ENCODE measurements at places on chromosomes 2 and 18.
A peak's percentile ranks its signal among the peaks of the same experiment; 100 is the strongest.

- DNase-seq = no peak
Observed at GRCh38 chr2:56132138-56132537, 51.7 kb upstream of the CCDC85A start.

GRCh38 chr2:201357221-201357620 lies at the start of gene FLACC1:
Gene FLACC1 (minus strand): TSS chr2:201357345. CDS start chr2:201351404, 5,941 bp downstream.
- no peak for DNase-seq

DNA sequence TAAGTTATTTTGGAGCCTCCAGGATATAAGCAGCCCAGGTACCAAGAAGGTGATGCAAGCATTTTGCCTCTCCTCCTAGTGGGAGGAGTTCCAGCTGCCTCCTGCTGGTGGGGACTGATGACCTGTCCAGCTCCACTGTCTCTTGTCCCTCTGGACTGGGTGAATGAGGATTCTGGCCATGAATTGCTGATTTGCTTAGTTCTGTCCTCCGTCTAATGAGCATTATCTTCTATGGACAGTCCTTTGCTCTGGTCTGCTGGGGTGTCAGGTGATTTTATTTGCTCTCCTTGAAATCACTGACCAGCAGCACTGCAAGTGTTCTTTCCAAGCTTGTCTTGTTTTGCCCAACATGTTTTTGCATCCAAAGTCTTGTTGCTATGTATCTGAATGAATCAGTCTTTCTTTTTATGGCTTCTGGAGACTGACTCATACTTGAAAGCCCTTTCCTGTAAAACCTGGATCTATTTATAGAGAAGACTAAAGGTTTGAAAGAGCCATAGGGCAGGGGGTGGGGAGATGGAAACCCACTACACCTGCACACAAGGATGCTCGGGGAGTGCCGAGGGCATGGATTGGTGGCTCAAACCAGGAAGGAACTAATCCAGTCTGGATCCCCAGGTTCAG lies 40.5 kb upstream of the EFHD1 start:
- DNase-seq = peak; percentile 29

GRCh38 chr2:179302764-179303571 lies 38.3 kb upstream of the SESTD1 start:
- no peak for DNase-seq

DNA sequence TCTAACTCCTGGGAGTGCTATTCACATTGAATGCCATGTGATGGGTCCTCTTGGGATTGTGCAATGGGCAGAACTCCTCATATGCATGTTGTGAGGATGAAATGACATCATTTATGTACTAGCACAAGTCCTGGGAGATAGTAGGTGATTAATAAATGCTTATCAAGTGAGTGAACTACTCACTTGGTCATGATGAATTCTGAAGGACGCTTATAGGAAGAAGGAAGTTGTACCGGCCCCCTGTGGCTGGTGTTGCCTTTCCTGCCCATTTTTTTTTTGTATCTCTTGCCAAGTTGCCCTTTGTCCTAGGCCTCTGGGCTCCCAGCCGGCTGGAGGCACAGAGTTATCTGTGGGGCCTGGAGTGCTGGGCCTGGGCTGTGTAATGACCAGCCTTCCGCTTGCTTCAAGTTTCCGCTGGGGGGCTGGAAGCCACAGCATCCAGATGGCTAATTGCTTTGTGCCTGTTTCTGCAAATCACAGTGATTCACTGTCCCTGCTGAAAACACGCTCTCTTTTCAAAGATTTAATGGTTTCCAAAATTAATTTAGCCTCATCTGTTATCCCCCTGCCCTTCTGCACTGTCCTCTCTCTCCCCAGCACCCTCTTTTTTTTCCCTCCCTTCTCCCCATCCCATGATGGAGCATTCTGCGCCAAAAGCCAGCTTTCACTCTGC lies 33.7 kb upstream of the MRPL33 start:
- no peak for DNase-seq

GRCh38 chr2:83827618-83828017 lies 631.5 kb downstream of the SUCLG1 start:
- no peak for DNase-seq

GRCh38 chr18:33957707-33958106 lies 267.0 kb downstream of the NOL4 start:
- no peak for DNase-seq

DNA sequence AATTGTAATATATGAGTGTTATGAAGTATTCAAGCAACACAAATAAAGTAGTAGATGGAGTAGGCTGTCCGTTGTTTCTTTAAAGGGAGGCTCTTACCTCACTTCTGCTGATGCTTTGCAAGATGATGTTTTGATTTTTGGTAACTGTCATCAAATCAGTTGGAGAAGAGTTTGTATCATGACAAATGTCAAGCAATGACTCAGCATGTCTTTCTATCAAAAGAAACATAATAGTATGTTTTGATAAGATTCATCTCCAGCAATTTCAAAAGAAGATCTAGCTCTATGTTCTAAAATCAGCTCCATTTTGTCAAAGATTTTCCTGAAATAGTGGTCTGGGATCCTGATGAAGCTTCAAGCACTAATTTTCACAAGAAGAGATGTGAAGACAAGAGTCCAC lies 25.6 kb downstream of the MAP3K19 start:
- DNase-seq = no peak

DNA sequence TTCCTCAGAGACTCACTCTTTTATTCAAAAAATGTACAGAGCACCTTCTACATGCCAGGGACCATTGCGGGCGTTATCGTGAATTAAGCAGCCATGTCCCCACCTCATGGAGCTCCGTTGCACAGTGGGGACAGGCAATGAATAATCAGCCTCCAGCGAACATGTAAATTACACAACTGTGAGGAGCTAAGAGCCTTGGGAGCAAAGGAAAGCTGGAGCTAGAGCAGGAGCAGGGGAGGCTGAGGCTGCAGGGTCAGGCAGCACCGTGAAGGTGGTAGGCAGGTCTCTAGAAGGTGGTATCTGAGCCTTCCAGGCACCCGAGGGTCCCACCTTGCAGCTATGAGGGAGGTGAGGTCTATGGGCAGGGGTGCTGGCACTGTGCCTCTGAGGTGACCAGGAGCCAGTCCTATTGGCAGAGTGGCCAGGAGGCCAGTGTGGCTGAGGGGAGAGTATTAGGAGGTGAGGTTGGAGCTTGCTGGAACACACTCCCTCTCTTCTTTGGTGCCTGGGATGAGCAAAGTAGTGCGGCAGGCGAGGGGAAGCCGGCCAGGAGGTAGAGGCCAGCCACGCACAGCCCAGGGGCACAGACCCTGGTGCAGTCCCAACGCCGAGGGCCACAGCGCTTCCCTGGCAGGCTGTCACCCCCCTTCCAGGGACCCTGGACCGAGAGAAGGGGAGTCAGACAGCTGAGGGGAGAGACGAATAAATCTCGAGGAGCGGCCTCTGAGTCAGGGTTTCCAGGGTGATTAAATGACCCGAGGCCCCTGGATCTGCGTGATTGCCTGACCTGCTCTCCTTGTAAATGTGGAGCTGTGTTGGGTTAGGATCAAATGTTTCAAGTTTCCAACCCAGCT lies 167.3 kb downstream of the SEPTIN10 start:
- no peak for DNase-seq

- DNase-seq = no peak
Observed at GRCh38 chr2:8078705-8079104, 603.2 kb upstream of the ID2 start.

DNA sequence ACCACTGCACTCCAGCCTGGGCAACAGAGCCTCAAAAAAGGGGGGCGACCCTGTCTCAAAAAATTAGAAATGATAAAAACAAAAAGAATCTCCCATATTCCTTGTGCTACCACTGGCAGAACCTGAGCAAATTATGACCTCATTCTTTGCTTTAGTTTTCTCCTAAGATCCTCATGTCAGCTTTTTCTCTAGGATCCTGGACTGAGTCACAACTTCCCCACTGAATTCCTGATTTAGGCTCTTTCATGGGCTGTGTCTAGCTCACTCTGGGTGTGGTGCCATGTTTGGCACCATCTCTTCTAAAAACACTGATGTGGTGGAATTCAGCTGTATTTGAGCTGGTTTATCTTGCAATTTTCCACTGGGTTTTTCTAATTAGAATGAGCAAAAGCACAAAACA lies 37.1 kb downstream of the EXOC6B start:
- no peak for DNase-seq

DNA sequence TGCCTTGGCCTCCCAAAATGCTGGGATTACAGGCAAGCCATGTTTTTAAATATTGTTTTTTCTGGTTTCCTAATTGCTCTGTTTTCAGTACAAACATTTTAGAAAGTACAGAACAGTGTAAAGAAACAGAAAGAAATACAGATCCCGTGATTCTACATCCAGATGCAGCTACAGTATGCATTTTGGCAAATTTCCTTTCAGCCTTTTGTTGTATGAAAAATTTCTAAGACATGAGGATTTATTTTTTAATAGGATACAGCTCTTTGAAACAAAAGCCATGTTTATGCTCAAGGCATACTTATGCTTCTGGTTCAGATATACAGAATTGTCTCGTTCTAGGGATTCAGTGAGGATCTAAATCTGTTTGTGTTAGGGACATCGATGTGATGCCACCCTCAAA lies 109.5 kb downstream of the MAP2 start:
- DNase-seq = no peak

DNA sequence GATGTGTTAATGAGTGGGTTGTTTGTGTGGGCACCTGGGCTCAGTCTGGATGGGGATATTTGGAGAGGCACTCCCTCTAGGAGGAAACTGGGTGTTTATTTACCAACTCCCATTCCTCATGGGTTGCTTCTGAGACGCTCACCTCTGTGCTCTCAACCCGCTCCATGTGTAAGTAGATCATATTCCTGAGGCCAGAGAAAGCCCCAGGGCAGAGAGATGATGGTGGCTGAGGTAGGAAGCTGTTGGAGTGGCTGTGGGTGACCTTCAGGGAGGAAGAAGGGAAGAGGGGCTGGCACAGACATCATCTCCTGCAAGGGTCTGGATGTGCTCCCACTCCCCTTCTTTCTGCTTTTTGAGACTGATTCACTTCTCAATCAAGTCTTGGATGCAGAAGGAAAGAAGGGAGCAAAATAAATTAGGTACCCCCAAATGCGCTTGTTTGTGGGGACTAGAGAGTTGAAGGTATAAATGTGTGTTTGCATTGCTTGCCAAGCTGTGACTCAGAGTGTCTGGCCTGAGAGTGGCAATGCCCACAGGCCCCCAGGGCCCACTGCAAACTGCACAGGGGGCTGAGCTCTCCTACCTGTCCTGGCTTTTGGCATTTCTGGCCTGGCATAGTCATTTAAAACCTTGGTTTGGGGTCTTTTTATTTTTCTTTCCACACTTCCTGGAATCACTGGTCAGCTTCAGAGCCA lies 57.2 kb upstream of the TNP1 start:
- no peak for DNase-seq

DNA sequence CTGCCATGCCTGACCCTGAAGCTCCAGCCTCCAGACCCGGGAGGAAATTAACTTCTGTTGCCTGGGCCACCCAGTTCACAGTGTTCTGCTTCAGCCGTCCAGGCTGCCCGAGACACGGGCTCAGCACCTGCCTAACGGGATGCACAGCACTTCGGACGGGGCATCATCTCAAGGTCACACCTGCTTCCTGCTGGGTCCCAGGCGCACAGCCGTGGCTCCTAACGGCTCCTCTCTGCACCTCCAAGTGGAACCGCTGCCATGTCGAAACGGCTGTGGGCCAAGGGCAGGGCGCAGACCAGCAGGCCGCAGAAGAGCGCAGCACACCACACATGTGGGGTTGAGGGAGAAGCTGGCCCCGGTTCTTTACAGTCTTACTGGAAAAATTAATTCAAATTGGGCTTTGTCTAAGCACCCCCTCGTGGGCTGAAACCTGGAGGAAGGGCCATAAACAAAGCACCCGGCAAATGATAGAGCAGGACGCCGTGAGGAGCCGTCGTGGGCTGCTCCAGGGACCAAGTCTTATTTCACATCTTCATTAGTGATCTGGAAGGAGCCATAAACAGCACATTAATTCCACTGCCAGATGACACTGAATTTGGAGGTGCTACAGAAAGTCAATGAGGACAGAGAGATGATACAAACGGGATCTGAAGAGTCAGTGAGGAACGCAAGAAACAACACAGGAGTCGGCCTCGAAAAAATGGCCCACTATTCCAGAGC lies 59.6 kb downstream of the EIPR1 start:
- no peak for DNase-seq

DNA sequence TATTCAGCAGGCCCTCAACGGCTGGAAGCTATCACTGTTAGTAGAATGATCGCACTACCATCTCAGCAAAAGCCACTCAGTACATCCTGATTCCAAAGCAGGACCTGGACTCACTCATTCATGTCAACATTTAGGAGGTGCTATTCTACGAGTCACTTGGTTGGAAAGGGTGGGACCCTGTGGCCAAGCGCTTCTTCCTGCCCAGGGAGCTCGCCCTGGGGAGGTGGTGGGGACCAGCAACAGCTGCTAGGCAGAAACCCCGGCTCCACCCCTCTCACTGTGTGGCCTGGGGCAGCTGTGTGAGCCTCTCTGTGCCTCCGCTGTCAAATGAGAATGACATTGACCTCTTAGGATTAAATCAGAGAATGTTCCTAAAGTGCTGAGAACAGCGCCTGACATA lies 231.4 kb downstream of the EIPR1 start:
- no peak for DNase-seq

- DNase-seq = no peak
Observed at GRCh38 chr2:129016972-129017371, 698.3 kb upstream of the HS6ST1 start.

DNA sequence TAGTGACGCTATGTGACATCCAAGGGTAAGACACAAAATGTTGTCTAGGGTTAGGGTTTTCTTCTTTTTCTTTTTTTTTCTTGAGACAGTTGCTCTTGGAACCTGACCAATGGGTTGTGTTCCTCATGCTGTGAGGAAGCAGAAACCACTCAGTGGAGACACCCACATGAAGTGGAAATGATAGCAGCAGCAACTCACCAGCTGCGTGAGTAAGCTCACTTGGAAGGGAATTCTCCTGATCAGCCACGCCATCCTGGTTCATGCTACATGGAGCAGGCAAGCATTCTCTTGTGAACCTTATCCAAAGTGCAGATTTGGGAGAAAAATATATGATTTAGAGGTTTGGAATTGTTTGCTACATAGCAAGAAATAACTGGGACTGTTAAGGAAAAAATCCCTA lies 863.7 kb downstream of the EPHA4 start:
- no peak for DNase-seq

- no peak for DNase-seq
Observed at GRCh38 chr2:206160125-206160806, 571 bp downstream of the EEF1B2 start.

- DNase-seq = no peak
Observed at GRCh38 chr18:31680433-31680811, 4.0 kb downstream of the B4GALT6 start.

- DNase-seq = no peak
Observed at GRCh38 chr2:127610561-127610960, 35.4 kb upstream of the GPR17 start.

DNA sequence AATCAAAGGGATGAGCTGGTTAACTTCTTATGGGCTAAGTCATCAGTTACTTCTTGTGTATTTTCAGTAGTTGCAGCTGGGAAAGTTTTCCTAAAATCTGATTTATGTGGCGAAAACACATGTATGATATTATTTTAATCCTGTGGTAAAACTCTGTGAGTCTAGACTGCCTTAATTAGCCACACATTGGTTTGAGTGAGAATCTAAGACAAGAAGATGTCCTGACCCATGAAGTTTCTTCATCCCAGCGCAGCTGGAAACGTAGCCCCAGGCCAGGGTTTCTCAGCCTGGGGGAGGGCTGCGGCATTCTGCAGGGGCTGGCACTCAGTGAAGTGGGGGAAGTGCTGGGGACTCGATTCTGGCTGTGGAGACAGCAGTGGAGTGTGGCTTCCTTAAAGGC lies 44.7 kb upstream of the INHBB start:
- DNase-seq = no peak
